ENCODE measurements at places on chromosomes 2 and 18.

- no peak for DNase-seq
Observed at GRCh38 chr2:150609831-150610582, 122.5 kb upstream of the RND3 start.

DNA sequence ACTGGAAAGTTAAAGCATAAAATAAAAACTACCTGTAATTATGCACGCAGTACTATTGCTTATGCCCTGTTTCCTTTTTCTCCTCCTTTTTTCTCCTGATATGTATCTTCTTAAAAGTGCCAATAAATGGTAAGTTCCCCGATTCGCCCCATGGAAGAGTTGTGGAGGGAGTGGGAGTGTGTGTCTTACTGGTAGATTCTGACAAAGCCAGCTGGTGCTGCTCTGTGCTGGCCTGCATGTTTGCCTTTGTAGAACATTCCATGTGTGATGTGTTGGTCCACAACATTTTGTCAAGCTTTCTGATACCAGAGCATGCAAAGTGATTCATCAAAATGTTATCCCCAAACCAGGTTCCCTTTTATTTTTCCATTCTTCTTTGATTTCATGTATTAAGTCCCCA lies 356.9 kb upstream of the RAB12 start:
- DNase-seq: no peak

- DNase-seq: no peak
Observed at GRCh38 chr2:39007875-39008504, 112.9 kb downstream of the SOS1 start.

DNA sequence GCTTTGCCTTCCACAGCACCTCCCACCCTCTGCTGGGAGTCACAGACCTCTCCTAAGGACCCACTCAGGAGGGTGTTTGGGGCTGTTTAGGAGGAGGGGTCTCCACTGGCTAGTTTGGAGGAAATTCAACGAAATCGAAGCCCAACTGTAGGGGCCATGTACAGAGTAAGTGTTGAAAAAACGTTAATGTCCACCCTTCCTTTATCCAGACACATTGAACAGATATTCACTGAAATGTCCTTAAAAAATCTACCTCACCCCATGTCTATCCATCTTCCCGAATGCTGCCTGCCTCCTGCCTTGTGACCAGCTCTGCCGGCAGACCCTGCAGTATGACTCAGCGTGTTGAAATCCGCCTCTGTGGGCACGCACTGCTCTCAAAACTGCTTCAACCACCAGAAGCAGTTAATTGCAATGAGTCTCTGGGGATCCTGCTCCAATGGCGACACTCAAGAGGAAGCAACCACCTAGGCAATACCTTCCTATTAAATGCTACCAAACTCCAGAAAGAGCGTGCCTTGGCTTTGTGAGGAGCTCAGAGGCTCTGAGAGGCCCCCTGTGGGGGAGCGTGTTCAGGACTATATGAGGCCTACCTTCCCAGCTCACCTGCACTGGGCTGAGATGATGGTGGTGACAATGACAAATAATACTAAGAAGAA lies 61.4 kb upstream of the RTN4 start:
- DNase-seq: peak; percentile 80

- no peak for DNase-seq
Observed at GRCh38 chr2:61632276-61633169, 94.4 kb upstream of the XPO1 start.

GRCh38 chr18:9571546-9571945 lies 42.8 kb downstream of the PPP4R1 start:
- no peak for DNase-seq

DNA sequence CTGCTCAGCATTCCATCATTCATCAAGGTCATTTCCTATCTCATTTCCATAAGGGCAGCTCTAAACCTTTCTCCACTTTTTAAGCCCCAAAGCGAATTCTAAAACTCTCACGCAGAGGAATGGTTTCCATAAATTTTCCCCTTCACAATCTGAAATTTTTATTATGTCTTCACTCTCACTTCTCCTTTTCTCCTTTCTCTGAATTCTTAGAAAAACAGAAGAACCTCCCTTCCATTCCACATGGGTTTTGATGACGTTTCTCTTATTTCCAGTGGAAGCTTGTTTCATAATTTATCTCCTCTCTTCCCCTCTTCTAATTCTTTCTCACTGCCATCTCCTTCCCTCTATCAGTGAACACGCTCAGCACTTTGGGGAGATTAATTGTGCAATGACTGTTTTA lies 97.3 kb downstream of the SPATS2L start:
- DNase-seq: no peak

GRCh38 chr2:180980943-180981911 lies 822 bp downstream of the UBE2E3 start:
- DNase-seq: peak; percentile 37

DNA sequence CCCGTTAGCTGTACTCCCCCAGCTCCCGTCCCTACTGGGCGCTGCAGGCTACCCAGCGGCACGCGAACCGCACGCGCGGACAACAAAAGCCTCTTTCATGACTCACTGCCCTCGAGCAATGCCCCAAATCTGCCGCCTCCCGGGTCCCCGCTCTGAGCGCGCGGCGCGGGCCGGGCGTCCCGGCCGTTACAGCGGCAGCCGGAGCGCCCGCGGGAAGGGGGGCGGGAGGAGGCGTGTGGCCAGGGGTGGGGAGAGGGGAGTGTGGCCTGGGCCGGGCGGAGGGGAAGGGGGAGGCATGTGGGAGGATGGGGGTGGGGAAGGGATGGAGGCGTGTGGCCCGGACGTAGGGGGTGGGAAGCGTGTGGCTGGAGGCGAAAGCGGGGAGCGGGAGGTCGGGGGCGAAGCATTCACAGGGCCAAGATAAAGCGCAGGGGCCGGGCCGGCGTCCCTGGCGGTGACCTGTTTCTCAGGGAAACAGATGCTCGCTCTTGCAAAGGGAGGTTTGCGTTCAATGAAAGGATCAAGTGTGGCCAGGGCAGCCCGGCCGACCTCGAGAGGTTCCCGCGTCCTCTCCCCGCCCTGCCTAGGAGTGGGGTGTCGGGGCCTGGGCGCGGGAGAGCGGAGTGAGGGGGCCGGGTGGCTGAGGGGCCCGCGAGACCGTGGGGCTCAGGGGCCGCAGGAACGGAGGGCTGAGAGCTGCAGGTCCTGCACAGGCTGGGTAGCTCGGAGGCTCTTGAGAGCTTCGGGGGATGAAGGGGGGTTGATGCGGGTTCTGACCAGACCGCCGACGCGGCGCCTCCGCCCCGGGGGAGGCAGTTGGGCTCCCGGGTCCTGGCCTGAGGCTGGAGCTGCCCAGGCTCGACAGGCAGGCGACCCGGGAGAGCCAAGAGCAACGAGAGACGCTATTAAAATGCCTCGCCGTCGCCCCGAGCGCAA lies 3.5 kb upstream of the NEUROD1 start:
- DNase-seq: no peak

- no peak for DNase-seq
Observed at GRCh38 chr2:174007010-174007409, 41.8 kb upstream of the SP3 start.

- DNase-seq: no peak
Observed at GRCh38 chr2:53220969-53221368, 546.6 kb upstream of the CHAC2 start.

- DNase-seq: no peak
Observed at GRCh38 chr18:7896805-7897518, 329.8 kb downstream of the PTPRM start.

- DNase-seq: no peak
Observed at GRCh38 chr2:197813093-197813787, 8.8 kb downstream of the PLCL1 start.

GRCh38 chr2:179917272-179917671 lies 55.9 kb upstream of the ZNF385B start:
- DNase-seq: no peak

GRCh38 chr2:157364257-157364974 lies 38.8 kb upstream of the ERMN start:
- peak; percentile 20 for DNase-seq

- DNase-seq: peak; percentile 96
Observed at GRCh38 chr2:72825257-72826155, at the start of gene EXOC6B. Gene EXOC6B, minus strand, starts transcription at chr2:72826033.

GRCh38 chr2:70785137-70785911 lies 5.1 kb downstream of the FIGLA start:
- DNase-seq: peak; percentile 55

GRCh38 chr2:112749755-112750559 lies 14.5 kb downstream of the CKAP2L start:
- DNase-seq: peak; percentile 83
